ENCODE measurements at places on chromosomes 2 and 18.

DNA sequence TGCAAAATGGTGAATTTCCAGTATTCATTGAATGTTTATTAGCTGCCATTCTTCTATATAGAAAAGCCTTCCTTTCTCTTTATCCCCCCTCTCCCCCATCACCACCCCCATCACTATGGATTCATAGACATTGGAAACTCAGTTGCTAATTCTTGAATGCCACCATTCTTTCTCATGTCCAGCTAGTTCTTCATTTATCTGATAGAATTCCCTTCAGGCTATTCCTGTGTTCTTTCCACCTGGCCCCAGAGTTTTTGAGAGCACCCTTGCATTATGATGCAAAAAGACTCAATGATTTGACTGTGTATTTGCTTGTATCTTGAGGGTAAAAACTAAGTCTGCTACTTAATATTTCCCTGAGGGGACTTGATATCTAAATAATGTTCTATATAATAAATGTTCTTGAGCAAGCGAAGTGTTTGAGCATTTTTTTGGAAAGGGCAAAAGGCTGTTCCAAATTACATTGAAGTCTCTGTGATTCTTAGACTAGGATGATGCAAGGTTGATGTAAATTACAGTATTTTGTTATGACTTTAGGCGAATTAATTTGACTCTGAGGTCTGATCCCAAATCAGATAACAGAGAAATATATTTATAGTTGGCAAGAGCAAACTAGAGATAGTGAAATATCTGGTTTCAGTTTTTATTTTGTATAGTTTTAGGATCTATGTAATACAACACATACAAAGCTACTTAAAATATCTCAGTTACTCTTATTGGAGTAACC is 18.8 kb upstream of the SOS1 start:
- DNase-seq, result no peak

GRCh38 chr18:23134780-23135549 is at the start of gene CABLES1:
TSS of gene CABLES1 (plus strand) at chr18:23135485. CDS start at chr18:23135763, 278 bp downstream.
- DNase-seq, result no peak

GRCh38 chr18:49921318-49921985 is 108.1 kb upstream of the ACAA2 start:
- DNase-seq, result peak; percentile 14

DNA sequence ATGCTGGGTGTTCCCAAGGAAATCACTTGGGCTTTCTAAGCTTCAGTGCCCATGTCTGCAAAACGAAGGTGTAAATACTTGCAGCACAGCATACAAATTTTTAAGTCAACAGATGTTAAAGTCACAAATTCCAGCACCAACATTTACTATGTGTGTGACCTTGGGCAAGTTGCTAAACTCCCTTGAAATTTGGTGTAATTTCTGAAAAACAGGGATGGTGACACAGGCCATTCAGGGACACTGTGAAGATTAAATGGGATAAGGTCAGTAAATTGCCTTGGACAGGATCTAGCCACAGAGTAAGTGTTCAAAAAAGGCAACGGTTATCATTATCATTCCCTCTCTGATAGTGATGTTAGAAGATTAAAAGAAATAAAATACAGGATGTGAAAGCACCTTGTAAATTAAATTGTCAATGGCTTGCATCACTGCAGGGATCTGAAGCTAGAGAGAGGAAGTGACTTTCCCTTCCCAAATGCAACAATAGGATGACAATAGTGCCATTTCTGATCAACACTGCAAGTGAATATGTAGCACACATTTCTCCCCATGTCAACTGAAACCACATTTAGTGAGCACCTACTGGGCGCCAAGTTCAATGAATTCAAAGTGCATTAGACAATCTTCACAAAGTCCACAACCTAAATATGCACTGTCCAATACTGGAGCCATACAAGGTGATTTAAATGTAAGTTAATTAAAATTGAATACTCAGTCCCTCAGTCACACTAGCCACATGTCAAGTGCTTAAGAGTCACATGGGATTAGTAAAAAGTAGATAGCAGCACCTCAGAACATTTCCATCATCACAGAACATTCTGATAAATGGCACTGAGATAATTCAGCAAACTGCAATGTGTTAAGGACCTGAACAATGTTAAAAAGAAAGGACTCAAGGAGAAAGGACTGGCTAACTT is 81.2 kb downstream of the STK39 start:
- DNase-seq, result no peak
